ENCODE measurements at places on chromosomes 2 and 18.

GRCh38 chr18:23548275-23548674 lies 38.0 kb downstream of the NPC1 start:
- DNase-seq: no peak

- no peak for DNase-seq
Measured at GRCh38 chr2:109410039-109410815, 203.5 kb downstream of the SEPTIN10 start.

- no peak for DNase-seq
Measured at GRCh38 chr18:22844190-22844589, 88.9 kb upstream of the RBBP8 start.

DNA sequence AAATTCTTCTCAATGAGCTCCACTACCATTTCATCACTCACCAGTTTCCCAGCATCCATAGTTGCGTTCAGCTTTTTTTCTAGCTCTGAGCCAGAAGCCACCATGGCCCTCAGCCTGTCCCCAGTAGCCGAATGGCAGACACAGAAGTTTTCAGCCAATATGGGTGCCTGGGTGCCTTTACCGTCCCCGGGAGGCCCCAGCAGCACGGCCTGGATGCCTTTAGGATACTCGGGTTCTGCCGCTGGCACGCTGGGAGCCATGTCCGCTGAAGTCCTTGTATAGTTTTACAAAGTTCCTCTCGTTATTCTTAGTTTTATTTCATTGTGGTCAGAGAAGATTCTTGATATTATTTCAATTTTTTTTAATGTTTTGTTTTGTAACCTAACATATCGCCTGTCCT lies 187.2 kb downstream of the MEMO1 start:
- no peak for DNase-seq

GRCh38 chr18:49757513-49758262 lies 55.6 kb downstream of the ACAA2 start:
- DNase-seq: no peak

- no peak for DNase-seq
Measured at GRCh38 chr2:134324947-134325346, 71.1 kb downstream of the MGAT5 start.

- DNase-seq: peak; percentile 13
Measured at GRCh38 chr2:55054106-55054875, 4.0 kb upstream of the RTN4 start.

DNA sequence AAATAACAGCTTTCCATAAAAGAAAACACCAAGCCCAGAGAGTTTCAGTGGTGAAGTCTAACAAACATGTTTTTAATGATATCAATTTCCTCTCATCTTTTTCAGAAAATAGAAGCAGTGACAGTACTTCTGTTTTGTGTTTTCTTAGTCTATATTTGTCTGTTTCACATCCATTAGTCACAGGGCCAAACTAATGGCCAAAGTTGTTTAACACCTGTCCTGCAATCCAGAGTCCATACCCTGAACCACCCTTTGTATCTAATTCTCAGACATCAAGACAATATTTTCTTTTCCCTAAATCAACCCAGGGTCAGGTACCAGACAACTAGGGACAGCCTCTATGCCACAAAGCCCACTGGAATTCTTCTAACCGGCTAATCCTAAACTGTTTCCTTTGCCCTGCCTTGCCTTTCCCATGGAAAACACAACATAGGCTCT lies 25.9 kb downstream of the TMSB10 start:
- DNase-seq: no peak

DNA sequence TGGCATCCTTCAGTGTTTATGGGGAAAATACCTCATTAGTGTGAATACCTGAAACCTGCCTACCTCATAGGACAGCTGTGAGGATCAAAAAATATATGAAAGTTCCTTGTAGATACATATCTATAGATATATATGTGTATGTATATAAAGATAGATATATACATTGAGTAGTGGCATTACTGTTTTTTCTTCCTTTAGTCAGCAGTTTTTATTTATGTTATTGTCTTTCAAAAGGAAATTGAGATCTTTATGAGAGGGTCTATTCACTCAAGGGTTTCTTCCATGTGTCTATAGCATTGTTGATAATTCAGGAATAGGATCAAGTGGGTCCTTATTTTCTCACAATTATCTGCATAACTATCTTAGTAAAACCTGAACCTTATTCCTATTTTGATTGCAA lies 6.6 kb downstream of the RMP24 start:
- no peak for DNase-seq

DNA sequence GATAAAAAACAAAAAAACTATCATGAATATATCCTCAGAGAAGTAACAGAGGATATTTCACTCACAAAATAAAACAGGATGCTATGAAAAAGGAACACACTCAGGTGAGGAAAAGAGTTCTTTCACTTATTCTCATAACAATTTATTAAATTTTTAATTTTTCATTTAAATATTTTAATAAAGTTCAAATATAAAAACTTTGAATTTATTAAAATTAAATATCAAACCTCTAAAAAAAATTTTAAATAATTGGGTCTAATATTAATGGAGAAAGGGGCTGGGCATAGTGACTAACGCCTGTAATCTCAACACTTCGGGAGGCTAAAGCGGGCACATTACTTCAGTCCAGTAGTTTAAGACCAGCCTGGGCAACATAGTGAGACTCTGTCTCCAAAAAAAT lies 10.1 kb downstream of the THADA start:
- DNase-seq: no peak

DNA sequence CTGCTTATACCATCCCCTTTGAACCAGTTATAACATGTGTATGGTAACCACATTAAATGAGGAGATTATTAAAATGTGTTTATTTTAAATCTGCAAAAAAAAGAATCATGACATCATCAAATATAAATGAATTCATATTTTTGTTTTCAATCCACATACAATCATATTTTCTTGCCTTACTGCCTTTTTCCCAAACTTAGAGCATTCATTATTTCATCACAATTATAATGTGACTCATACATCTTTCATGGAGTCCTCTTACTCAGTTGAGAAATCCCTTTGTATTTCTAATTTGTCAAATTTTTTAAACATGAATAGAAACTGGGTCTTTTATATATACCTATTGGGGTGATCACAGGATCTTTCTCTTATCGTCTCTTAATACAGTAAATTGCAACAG lies 909.6 kb downstream of the DSC3 start:
- no peak for DNase-seq

All from CD4-positive, alpha-beta T cell treated with Interleukin-17A for 4 hours (primary cell).